ENCODE measurements at places on chromosomes 11 and 22. TPM values are rescaled to one million over a fixed set of nuclear protein-coding genes. Genes with fewer than 3 reads are reported as not detected.

DNA sequence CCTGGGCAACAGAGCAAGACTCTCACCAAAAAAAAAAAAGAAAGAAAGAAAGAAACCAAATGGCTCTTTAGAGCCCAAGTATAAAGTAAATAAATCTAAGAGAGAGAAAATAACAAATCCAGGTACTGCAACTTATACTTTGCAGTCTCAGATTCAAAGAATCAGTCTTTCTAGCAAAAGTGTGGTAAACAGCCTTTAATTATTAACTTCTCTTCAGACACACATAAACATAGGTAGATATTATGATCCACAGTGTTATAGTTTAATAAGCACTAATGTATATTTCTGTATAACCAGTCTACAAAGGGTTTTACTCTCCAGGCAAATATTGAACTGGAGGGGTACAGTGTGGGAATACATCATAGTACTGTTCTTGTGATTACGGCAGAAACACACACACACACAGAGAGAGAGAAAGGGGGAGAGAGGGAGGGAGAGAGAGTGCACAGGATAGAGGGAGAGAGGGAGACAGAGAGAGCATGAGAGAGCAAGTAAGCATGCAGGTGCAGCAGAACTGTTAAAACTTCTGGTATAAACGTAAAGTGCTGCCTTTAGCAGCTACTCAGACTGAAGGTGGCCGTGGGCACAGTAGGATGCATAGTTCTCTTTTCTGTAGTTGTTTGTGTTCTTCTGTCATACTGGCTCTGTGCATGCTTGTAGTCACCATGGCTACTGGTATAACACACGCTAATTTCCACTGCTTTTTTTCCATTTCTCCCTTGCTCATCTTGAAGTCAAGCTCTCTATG is 32.3 kb downstream of the MTMR2 start:
- no peak for DNase-seq

Gene INTS4
- 54.4 TPM for total RNA-seq

DNA sequence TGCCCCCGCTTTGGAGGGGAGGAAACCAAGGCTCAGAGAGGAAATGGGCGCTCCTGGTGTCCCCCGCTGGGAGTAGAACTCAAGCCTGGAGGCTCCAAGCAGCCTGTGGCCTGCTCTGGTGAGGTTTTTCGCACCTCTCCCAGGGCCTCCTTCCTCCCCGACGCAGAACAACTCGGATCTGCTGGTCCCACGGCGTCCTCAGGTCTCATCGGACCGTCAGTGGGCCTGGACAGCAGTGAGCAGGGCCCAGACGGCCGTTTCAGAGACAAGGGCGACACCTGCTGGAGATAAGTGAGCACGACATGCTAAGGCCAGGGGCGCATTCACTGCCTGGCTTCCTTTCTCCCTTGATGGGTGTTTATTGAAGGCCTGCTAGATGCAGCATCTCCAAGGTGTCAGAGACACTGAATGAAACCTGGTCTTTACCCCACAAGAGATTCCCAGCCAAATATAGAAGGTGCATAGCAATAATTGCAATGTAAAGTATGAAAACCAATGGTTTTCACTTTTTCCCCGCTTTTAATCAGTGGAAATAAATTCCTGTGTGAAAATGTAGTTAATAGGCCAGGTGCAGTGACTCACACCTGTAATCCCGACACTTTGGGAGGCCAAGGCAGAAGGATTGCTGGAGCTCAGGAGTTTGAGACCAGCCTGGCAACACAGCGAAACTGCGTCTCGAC is 26.9 kb upstream of the CD82 start:
- DNase-seq, result peak; percentile 85

Gene SLC22A6
- not detected for total RNA-seq

- no peak for DNase-seq
Observed at GRCh38 chr11:35040221-35040942, 98.6 kb upstream of the CD44 start.

GRCh38 chr11:117572671-117573070 is 224.3 kb downstream of the DSCAML1 start:
- no peak for DNase-seq
